Stimulated activated CD4-positive, alpha-beta T cell treated with anti-CD3 and anti-CD28 coated beads, TNF-alpha, amount 100 ng/mL, for 48 hours (primary cell): ENCODE measurements at places on chromosomes 1 and 21.
A peak's percentile ranks its signal among the peaks of the same experiment; 100 is the strongest.

GRCh38 chr21:43611598-43612369 lies 47.5 kb downstream of the HSF2BP start:
- no peak for DNase-seq

DNA sequence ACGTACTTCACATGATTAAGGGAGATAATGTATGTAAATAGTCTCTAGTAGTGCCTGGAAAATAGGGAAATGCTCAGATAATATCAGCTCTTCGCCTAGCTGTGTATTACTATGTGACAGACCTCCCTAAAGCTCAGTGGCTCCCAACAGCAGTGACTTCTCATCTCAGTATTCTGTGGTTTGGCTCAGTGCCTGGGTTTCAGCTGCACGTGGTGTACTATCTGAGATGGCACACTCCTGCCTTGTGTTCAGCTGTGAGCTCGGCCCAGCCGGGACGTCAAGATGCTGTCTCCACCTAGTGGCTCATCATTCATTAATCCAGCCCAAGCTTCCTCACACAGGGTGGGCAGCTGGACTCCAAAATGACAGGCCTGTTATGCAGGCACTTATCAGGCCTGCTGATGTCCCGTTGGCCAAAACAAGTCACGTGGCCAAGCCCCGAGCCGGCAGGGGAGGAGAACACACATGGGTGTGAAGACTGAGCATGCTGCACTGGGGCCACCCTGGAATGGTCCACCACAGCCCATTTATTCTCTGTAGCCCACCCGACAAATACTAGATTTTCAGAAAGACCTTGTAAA lies 17.8 kb downstream of the SLFNL1 start:
- DNase-seq = peak; percentile 75

GRCh38 chr1:185291159-185291558 lies 25.9 kb downstream of the IVNS1ABP start:
- DNase-seq = no peak

- DNase-seq = no peak
Observed at GRCh38 chr1:210850556-210850955, 283.4 kb downstream of the KCNH1 start.

GRCh38 chr1:244757091-244757939 lies 78.1 kb upstream of the COX20 start:
- no peak for DNase-seq

- no peak for DNase-seq
Observed at GRCh38 chr21:44903050-44903685, 17.5 kb downstream of the ITGB2 start.

DNA sequence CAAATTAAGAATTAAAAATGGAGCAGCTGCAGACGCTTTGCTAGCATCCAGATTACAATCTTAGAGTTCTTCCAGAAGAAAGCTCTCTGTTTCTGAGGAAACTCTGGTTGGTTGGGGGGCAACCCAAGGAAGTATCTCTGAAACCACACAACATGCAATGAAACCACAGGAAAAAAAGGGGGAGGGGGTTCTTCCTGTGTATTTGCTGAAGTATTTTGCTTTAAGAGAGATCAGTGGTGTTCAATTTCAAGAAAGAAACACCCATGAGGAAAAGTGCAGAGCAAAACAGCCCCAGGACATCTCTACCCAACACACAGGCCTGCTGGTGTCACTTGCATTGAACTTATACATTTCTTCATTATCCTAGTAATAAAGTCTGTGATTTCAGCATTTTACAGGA lies 19.7 kb upstream of the TIAM1 start:
- no peak for DNase-seq

- no peak for DNase-seq
Observed at GRCh38 chr1:200248541-200248940, 161.3 kb downstream of the ZNF281 start.

DNA sequence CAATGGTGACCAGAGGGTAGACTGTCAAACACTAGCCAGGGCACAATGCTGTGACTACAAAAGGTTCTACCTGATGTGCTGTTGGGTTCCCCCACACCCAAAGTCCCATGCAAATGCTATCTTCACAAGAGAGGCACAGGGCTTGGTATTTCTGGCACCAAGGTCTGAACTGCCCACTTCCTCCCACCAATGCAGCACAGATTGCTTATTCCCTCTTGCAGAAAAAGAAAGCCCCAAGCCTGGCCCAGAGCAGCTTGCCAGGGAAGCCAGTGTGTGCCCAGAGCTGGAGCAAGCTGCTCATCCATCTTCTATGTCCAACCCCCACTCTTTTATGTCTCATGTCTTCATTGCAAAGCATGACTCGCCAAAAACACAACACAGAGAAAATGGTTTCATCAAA lies 149.4 kb upstream of the CAMK1G start:
- no peak for DNase-seq

GRCh38 chr21:45074818-45075595 lies 627 bp downstream of the ADARB1 start:
- DNase-seq = no peak

DNA sequence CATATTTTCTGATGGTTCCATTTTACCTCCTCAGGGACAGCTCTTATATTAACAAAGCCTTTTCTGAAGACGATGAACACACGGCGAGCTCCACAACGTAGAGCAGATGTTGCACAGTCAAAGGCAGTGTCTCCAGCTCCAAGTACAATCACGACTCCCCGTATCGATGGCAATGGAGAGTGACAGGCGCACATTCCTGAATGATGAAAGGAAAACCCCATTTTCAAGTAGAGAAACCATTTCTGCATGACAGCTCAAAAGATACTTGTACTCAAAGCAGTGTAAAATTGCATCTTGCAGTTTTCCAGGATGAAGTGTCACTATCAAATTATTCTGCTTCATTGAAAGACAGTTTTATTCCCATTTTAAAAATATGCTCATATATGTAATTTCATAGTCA lies 327.6 kb downstream of the DPYD start:
- no peak for DNase-seq

GRCh38 chr1:60596791-60597750 lies 485.3 kb upstream of the NFIA start:
- no peak for DNase-seq

- no peak for DNase-seq
Observed at GRCh38 chr1:184393962-184394361, 7.1 kb downstream of the C1orf21 start.

DNA sequence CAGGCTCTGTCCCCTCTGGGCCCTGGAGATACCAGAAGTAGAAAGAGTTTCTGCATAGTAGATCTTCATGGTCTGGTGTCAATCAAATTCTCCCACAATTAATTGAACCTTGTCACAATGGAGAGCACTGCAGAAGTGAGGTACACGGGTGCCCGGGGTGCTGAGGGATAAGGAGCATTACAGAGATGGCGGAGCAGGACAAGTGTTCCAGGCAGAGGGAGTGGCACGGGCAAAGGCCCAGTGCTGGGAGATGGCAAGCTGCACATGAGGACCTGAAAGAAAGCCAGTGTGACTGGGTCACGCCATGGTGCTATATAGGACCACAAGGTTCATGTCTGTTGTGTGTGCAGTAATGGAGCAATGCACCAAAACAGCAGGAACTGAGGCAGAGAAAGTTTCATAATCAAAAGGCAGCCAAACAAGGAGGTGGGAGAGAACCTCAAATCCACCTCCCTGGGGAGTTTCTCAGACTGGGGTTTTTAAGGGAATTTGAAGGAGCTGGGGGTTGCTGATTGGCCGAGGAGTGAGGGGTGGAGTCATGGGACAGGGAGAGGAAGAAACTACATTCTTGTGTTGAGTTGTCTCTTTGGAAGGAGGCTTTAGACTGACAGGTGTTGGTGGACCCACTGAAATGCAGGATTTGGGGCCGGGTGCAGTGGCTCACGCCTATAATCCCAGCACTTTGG lies 27.7 kb downstream of the ACOT11 start:
- DNase-seq = no peak

GRCh38 chr1:35854989-35855700 lies 27.9 kb upstream of the AGO1 start:
- DNase-seq = no peak

GRCh38 chr1:152699746-152700145 lies 1.6 kb downstream of the LCE2A start:
- no peak for DNase-seq

DNA sequence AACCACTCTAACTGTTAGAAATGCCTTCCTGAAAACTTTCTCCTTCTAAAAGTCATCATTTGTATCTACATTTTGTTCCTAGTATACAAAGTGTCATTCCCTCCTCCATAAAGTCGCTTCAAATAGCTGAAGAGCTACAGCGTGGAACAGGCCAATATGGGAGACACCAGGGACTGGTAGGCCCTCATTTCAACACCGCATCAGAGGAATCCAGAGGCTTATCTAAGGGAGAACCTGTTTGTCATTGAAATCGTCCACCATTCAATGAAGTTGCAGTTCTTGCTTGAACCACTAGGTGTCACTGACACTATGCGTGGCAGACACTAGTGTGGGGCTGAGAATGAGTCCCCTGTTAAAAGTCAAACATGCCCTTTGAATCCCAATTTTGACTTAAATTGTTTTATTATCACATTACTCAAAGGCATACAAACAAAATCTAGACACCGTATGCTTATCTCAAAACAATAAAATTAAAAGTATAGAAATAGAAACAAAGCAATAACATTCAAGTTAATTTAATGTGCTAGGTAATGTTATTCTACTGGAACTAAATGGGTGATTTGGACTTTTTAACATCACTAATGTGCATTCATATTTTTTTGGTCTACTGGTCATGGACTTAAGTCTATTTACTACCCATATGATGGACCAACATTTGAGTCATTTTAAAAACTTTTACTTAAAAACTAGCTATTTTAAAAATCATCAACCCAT lies 182.3 kb downstream of the FCRL5 start:
- DNase-seq = no peak

DNA sequence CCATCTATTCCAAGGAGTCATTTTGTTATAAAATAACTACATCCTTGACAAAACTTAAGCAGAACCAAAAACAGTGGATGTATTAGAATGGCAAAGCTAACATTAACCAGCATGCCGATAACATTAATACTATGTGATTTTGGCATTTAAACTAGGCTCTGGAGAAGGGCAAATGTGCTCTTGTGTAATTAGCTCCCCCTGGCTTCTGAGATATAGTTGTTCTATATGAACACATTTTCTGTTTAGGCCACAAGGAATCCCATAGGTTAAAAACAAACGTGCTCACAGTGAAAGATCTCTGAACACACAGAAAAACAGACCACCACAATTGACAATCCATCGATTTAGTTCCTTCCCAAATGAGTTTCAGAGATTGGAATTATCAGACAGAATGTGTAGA lies 57.4 kb upstream of the TARS2 start:
- no peak for DNase-seq

DNA sequence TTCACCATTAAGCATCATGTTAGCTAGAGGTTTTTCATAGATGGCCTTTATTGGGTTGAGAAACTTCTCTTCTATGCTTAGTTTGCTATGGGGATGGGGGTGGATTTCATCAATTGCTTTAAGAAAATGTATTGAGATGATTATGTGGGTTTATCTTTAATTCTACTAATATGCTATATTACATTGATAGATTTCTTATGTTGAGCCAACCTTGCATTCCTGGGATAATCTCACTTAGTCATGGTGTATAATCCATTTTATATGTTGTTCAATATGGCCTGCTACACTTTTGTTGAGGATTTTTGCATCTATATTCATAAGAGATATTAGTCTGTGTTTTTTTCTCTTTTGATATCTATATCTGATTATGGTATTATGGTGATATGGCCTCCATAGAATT lies 70.7 kb downstream of the MAP3K7CL start:
- DNase-seq = no peak

DNA sequence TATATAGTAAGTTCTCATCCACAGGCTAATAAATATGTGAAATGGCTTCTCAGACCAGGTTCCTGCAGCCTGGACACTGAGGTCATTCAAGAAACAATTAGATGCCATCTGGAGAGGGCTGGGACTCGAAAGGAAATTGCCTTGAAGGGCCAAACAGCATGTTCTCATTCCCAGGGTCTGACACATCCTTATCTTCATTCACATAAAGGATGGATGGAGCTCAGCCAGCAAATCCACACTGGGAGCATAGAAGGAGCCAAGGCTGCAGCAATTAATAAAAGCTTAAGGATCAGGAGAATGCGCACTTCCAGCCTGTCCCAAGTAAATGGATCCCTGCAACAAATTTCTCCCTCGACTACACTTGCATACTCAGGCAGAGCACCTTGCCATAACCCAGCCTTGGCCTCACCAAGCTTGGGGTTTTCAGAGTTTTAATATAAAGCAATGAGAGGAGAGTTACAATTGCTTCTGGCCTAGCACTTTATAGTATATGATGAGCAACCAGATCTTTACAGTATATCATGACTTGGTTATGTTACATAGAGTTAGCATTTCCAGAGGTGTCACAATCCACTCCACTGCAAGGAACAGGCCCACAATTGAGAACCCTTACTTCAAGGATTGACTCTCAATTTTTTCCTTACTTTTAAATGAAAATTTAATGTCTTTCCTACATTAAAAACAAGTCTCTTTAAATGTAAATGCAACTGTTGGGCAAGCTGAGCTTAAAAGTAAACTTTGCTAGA lies 55.9 kb downstream of the BCAR3 start:
- DNase-seq = no peak

DNA sequence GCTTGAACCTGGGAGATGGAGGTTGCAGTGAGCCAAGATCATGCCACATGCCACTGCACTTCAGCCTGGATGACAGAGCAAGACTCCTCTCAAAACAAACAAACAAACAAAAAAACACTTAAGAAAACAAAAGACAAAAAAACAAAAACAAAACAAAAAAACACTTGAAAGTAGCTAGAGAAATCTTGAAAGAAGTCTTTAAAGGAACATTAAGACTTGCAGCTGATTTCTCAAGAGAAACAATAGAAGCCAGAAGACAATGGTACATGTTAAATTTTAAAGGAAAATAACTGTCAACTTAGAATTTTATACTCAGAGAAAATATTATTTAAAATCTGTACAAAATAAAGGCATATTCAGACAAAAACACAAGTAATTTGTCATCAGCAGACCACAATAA lies 71.3 kb downstream of the HLX start:
- no peak for DNase-seq

DNA sequence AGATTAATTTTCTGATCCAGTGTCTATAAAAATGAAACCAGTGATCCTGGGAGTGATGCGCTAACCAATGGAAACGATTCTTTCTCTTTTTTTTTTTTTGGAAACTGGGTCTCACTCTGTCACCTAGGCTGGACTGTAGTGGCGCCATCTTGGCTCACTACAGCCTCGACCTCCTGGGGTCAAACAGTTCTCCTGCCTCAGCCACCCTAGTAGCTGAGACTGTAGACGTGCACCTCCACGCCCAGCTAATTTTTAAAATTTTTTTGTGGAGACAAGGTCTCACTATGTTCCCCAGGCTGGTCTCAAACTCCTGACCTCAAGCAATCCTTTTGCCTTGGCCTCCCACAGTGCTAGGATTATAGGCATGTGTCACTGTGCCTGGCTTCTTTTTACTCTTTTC lies 3.4 kb upstream of the RCC2 start:
- no peak for DNase-seq

GRCh38 chr1:154178911-154179811 lies 12.7 kb downstream of the TPM3 start:
- no peak for DNase-seq

- no peak for DNase-seq
Observed at GRCh38 chr1:36768486-36769178, 265.7 kb downstream of the GRIK3 start.

DNA sequence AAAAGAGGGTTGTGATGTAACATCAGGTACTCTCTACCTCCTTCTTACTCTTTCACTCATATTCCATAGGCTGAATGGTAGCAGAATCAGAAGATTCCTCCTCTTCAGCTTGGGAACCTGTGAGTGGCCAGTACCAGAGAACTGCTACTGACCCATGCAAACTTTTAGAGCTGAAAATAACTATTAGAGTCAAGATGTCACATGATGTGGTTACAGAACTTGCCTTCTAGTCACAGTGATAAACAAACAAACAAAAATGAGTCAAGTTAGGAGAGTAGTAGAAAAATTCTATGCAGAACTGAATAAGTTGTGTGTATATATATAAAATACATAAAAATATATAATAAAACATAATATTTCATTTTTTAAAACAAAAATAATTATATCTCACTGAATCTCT lies 47.6 kb upstream of the RGS1 start:
- DNase-seq = no peak
